ENCODE measurements at places on chromosomes 3 and 15.

- peak; percentile 42 for DNase-seq
These were observed 17.6 kb downstream of the ACAD11 start for GRCh38 chr3:132641837-132642538.

- no peak for DNase-seq
These were observed 34.8 kb upstream of the RAB6B start for GRCh38 chr3:133930341-133930933.

DNA sequence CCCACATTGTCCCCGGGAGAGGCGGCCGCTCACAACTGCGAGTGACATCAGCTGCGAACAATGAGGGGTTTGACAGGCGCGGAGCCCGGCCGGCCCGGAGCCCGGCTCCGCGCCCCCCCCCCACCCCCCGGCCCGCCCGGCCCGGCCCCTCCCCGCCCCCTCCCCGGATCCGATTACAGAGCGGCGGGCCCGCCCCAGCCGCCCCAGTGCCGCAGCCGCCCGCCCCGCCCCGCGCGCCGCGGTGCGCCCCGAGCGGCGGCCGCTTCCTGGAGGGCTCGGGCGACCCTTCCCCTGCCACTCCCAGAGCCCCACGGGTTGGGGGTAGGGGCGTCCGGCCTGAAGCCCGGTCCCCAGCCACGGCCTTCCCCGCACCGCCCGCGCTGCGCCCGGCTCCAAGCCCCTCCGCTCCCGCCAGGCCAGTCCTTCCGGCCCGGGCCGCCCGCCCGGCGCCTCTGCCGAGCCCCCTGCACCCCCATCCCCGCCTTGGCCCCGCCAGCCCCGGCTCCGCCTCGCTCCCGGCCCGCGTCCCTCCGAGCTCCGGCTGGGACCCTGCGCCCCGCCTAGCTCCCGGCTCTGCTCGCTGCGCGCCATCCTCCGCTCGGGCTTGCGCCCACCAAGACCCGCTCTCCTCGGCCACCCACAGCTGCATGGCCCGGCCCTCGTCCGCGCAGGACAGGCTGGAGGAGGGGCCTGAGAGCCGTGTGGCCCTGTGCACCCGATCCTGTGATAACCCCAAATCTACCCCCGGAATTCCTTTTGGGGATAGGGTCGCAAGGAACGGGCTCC is at the start of gene PCBP4:
Gene PCBP4 (minus strand): TSS at position 71 of the 786 bp plus-strand sequence. CDS start 6,214 bp downstream, outside the sequence.
- peak; percentile 46 for DNase-seq

- DNase-seq: no peak
These were observed 27.4 kb downstream of the TMOD3 start for GRCh38 chr15:51856714-51857380.

- peak; percentile 34 for DNase-seq
These were observed 30.3 kb upstream of the CMC1 start for GRCh38 chr3:28210968-28211713.

DNA sequence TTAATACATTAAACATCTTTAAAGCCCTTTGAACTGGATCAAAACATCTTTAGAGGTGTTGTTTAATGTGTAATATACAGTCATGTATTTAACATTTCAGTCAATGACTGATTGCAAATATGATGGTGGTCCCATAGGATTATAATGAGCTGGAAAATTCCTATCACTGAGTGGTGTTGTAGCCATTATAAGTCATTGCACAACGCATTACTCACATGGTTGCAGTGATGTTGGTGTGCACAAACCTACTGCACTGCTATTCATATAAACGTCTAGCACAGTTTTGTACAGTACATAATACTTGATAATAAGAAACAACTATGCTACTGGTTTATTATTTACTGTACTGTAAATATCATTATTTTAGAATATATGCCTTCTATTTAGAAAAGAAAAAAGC is 75.6 kb downstream of the DTWD1 start:
- no peak for DNase-seq

- DNase-seq: no peak
These were observed 41.6 kb upstream of the TASOR start for GRCh38 chr3:56724676-56725075.

GRCh38 chr15:74135041-74135565 is 4.7 kb downstream of the ISLR2 start:
- no peak for DNase-seq

- no peak for DNase-seq
These were observed 278.0 kb upstream of the TRIM42 start for GRCh38 chr3:140399871-140400270.

- no peak for DNase-seq
These were observed 67.1 kb downstream of the APBA2 start for GRCh38 chr15:28952666-28953491.

GRCh38 chr3:89042236-89042835 is 65.1 kb upstream of the EPHA3 start:
- DNase-seq: no peak

DNA sequence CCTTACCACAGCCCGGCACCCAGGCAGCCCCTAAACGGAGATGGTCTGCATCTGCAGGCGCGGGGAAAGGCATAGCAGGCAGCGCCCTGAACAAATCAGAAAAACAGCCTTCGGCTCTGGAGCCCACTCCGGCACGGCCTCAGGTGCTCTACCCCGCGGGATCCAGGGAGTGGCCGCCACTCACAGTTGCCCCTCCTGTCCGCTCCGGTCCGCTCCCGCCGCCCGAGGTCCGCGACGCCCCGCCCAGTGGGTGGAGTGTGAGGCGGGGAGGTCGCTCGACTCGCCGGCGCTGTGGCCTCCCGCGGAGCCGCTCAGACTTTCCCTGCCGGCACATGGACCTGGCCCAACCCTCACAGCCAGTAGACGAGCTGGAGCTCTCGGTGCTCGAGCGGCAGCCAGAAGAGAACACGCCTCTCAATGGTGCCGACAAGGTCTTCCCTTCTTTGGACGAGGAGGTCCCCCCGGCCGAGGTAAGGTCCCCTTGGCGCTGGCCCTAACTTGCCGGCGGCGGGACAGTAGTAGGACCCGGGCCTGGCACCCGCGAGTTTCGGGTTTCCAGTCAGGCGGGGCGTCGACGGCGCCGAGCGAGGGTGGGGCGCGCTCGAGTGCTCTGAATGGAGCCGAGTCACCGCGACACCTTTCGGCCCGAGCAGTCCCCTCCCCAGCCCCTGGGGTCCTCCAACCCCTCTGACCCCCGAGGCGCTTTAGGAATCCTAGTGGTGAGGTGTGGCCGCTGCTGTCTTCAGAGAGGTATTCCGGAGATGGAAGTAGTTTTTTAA is at the start of gene C3orf52:
Gene C3orf52 (plus strand): TSS at position 314 of the 779 bp plus-strand sequence. CDS start 19 bp downstream, at position 333.
- DNase-seq: peak; percentile 59

DNA sequence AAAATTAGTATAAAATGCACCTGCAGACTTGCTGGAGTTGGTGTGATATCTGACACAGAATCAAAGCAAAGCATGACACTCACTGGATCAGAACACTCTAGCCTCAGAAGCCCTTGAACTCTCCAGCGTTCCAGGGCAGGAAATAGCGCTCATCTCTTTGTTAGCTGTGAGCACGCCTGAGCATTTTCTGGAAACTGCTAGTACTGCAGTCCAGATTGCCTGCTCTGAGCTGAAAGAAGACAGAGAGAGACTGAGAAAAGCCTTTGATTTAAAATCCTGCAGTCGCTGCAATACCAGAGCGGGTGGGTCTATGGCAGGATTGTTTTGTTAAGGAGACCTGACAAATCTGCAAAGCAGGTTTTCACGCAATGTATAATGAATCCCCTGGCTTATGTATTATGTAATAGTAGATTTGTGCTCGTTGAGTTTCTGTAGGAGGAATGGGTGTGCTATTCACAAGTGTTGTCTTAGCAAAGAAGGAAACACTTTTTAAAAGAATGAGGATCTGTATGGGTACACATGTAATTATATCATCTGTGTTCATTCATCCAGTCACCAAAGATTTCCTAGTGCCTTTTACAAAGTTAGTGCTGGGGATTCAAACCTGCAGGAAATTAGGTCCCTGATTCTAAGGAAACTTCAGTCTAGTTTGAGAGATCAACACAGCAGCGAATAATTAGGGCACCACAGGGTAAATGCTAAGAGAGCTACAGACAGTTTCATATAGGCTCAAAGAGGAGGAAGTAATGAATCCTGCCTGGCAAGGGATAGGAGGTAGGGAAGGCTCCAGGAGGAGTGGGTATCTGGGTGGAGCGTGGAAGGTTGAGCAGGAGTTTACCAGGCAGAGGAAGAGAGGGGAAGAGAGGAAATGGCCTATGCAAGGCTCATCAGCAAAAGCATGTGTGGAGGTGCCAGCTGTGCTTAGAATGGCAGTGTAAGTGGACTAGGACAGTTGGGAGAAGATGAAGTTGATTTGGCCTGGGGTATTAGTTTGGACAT is 26.1 kb upstream of the MGLL start:
- DNase-seq: no peak

GRCh38 chr3:123862152-123862551 is 22.0 kb downstream of the MYLK start:
- no peak for DNase-seq

GRCh38 chr3:88262527-88262926 is 112.8 kb downstream of the C3orf38 start:
- no peak for DNase-seq

GRCh38 chr15:70516408-70517193 is 246.8 kb downstream of the UACA start:
- no peak for DNase-seq

GRCh38 chr3:64612082-64612860 is 75.5 kb downstream of the ADAMTS9 start:
- no peak for DNase-seq

DNA sequence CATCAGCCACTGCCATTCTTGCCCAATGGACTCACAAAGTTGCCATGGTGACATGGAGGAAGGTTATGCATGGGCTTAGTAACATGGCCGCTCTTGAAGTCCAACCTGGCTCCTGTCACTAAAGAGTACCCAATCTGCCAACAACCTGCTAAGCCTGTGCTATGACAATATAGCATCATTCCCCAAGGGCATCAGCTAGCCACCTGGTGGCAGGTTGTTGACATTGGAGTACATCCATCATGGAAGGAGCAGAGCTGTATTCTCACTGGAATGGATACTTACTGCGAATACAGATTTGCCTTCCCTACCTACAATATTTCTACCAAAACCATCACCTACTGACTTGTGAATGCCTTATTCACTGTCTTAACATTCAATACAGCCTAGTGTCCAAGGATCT is 138.9 kb upstream of the RORA start:
- no peak for DNase-seq

GRCh38 chr15:41207687-41208448 is 22.7 kb downstream of the EXD1 start:
- no peak for DNase-seq

DNA sequence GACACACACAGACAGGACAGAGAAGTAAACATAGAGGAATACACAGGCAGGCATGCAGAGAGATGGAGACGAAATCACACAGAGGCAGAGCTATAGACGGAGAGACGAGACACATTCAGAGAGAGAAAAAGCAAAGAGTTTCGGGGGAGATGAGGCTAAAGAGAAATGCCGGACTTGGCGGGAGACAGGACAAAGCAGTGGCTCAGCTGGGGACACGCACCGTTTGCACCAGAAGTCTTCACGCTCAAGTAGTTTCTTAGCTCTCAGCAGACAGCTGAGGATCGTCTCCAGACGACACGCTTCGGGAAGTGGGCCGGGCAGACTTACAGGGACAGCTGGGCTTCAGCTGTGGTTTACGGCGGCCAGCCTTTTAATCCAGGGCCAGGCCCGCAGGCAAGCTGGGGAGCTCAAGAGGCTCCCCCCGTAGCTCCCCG is 56.2 kb upstream of the DLG1 start:
- no peak for DNase-seq

DNA sequence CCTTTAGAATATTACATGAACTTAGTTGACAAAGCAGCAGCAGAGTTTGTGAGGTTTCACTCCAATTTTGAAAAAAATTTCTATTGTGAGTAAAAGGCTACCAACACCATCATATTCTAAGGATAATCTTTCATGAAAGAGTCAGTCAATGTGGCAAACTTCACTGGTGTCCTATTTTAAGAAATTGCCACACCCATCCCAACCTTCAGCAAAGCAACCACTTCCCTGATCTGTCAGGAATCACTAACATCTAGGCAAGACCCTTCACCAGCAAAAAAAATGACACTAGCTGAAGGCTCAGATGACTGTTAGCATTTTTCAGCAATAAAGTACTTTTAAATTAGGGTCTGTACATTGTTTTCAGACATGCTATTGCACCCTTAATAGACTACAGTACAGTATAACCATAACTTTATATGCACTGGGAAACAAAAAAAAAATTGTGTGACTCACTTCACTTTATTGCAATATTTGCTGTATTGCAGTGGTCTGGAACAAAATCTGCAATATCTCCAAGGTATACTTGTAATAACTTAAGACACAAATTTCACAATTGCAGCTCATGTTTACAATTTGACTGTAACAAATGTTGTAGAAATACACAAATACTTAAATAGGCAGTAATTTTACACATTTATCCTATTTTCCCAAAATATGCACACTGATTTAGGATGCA is 38.9 kb upstream of the ALCAM start:
- DNase-seq: no peak

DNA sequence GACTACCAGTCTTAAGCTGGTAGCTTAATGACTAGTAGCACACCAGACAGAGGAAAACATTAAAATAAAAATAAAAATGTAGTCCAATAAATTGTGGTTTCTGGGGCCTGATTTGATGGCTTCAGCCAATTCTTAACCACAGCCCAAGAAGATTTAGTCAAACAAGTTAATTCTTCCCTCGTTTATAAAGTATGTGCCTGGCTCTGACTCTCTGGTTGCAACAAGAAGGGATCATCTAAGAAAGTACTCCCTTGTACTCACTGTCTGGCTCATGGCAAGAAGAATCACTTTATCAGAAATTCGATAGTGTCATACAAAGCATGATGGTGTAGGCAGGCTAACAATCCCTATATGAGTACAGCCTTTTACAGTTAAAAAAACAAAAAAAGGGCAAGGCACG is 141.9 kb downstream of the P3H2 start:
- no peak for DNase-seq
